Fibroblast of skin of abdomen (primary cell): ENCODE measurements at places on chromosomes 5 and 9.

DNA sequence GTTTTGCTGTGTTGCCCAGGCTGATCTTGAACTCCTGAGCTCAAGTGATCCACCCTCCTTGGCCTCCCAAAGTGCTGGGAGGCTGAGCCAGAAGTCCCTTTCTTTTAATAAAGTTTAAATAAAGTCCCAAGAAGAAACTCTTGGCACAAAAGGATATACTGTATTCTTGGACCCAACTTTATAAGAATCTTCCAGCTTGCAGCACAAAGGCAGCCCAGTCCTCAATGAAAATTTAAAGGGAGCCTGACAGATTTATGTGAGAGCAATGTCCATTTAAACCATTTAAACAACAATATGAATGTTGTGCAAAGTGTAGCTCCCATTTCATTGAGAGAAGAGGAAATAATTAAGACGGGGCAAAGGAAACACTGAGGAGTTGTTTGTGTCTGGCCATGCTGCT lies 217.0 kb downstream of the DOCK8 start:
- DNase-seq, result no peak

DNA sequence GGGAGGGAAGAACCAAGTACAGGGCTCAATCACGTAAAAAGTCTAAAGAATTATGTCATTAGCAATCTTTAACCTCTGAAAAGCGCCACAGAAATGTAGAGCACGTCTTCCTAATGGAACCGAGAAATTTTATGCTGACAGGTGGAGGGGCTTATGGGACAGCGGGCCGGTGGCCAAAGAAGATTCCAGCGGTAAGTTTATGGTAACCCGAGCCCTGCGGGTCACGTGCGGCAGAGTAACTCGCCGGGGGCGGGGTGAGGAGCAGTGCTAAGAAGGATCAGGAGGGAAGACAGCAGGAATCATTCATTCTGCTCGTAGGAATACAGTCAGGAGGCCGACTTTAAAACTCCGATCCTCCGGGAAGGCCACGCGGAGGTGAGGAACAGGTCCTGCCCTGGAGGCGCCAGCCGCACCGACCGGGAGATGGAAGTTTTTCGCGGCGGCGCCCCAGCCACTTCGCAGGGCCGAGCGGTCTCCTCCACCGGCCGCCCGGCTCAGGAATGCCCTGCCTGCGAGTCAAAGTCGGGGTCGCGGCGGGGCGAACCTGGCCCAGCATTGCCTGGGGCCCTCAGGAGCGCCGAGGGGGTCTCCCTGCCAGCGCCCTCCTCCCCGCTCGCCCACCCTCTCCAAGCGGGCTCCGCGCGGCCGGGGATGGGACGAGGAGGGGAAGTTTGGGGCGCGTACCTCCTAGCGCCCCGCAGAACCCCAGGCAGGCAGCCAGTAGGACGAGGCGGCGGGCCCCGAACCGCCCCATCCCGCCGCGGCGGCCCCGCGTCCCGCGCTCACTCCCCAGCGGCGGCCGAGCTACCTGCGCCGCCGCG lies 101.8 kb downstream of the ESM1 start:
- DNase-seq, result peak; percentile 74

DNA sequence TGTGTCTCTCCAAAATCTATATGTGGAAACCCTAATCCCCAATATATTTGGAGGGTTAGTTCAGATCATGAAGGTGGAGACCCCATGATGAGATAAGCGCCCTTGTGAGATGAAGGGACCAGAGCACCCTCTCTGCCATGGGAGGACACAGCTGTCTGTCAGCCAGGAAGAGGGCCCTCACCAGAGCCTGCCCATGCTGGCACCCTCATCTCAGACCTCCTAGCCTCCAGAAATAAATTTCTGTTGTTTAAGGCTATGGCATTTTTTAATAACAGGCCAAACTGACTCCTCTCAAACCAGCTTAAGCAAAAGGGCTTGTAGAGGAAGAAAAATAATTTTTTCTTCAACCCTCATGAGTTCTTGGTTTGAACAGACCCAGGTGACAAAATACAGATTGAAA lies 79.2 kb upstream of the MAMDC2 start:
- no peak for DNase-seq

- DNase-seq, result no peak
Measured at GRCh38 chr5:40356248-40356647, 323.5 kb upstream of the PTGER4 start.

- DNase-seq, result no peak
Measured at GRCh38 chr5:74081126-74081525, 455.1 kb downstream of the ARHGEF28 start.

- DNase-seq, result no peak
Measured at GRCh38 chr5:149121145-149121544, 20.1 kb upstream of the ABLIM3 start.

GRCh38 chr9:79735023-79735779 lies 163.4 kb downstream of the TLE4 start:
- DNase-seq, result no peak

DNA sequence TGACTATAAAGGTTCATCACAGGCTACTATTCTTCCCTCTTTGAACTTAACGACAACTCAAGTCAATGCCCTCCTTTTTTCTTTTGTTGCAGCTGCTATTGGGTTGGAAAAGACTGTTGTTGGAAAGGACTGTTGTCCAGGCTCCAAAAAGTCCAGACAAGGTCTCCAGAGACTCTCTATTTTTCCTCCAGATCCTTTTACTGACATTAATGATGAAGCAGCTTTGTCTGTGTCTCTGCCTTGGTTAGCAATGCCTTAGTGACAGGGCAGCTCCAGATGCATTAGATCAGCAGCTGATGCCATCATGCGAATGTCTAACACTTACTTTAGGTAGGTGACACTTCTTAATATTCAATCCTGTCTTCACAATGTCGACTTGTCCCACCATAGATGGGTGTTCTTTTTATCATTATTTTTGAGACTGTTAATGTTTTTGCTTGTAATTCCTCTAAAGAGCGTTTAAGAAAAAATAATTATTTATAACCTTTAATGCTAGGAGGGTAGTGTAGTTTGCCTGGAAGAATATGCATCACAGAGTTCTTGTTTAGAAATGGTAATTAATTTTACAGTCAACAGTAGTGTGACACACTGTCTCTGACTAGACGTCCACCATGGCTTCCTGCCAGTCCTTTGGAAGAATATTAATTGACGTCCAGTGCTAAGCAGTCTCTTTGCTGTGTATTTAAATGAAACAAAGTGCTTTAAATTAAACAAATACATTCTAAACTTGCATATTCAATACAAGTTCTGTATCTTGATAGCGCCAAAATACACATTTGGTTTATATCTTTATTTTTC lies 492.2 kb downstream of the NR2F1-AS1 start:
- no peak for DNase-seq

GRCh38 chr5:119368238-119368630 lies 12.4 kb downstream of the TNFAIP8 start:
- no peak for DNase-seq

- DNase-seq, result peak; percentile 41
Measured at GRCh38 chr5:9624196-9624947, 5.8 kb downstream of the TAS2R1 start.

GRCh38 chr5:79602889-79603288 lies 9.4 kb upstream of the TENT2 start:
- no peak for DNase-seq

GRCh38 chr5:78537821-78538220 lies 110.8 kb downstream of the LHFPL2 start:
- DNase-seq, result peak; percentile 65

DNA sequence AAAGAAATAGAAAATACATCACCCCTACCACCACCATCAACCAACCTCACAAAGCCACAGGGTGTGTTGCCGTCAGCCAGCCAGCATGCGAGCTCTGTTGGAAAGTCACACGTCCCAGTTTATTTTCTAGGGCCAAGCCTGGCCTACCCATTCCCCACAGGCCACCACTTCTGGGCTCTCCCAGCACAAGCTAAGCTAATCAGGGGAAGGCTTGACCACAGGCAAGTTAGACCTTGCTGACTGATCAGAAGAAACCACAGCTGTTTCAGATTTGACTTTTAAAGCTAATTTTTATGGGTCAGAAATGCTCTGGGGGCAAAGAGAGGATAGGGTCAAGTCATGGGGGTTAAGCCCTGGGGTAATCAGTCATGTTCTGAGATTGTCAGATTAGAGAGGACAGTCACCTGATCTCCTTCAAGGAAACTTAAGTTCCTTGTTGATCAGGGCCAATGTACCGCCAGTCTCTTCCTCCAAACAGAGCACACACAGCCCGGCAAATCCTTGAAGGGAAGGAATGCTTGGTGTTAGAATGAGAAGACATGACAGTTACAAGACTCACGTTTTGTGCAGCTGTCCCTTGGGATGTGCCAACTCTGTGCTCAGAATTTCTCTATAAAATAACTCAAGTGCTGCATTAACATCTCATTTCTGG lies 7.6 kb downstream of the SHB start:
- DNase-seq, result no peak

DNA sequence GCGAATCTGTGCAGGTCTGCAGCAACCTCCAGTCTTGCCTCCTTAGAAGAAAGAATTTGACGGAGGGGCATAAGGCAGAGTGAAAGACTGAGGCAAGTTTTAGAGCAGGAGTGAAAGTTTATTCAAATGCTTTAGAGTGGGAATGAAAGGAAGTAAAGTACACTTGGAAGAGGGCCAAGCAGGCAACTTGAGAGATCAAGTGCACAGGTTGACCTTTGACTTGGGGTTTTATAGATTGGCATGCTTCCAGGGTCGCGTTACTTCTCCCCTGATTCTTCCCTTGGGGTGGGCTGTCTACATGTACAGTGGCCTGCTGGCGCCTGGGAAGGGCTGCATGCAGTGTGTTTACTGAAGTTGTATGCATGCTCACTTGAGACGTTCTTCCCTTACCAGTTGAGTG lies 127.2 kb upstream of the FER start:
- DNase-seq, result no peak

DNA sequence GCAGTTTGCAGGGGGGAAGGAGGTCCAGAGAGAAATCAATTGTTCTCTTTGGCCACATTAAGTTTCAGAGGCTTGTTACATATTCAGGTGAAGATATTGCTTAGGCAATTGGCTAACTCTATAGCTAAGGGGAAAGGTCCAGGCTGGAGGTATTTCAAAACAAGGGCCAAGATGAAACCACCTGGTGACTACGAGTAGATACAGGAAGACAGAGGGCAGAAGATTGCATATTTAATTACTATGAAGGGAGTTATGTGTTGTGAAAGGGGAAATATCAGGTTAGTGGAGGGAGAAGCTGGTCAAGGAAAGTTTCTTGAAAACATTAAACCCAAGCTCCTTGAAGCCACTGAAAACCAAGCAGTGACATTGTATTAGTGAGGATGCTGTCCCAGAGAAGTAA lies 1.9 kb upstream of the RAD23B start:
- no peak for DNase-seq

DNA sequence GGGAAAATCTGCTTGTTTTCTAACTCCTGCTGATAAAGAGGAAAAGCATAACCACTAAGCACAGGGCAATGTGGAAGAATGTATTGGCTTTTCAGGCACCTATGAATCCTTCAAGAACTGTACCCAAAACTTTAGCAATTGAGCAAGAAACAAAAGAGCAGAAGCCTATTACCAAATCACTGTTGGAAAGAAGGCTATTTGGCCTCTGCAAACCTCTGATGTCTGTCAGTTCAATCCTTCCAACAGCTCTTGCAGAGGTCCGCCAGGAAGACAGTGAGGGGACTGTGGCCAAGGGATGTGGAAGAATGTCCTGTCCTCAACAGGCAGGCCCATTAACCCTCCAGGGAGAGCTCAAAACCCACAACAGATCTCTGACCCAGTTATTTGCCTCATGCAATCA lies 328.6 kb downstream of the ENC1 start:
- DNase-seq, result peak; percentile 28

- DNase-seq, result no peak
Measured at GRCh38 chr9:108664309-108665255, 191.2 kb downstream of the ACTL7B start.

DNA sequence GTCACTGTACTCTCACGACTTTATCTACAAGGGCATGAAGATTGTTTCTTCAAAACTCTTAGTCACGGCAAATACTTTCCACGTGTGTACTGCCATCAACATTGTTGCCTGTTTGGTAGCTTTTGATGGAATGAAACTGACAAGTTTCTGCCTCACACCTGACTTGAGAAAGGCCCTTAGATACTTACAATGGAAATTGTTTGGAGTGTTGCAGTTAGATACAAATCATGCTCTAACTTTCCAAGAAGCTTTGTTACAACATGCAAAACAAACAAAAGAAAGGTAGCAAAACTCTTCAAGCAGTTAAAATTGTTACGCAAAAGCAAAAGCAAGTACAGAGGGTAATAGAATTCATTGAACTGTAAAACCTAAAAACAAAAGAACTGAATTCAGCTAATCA lies 91.1 kb upstream of the TLE4 start:
- DNase-seq, result no peak

DNA sequence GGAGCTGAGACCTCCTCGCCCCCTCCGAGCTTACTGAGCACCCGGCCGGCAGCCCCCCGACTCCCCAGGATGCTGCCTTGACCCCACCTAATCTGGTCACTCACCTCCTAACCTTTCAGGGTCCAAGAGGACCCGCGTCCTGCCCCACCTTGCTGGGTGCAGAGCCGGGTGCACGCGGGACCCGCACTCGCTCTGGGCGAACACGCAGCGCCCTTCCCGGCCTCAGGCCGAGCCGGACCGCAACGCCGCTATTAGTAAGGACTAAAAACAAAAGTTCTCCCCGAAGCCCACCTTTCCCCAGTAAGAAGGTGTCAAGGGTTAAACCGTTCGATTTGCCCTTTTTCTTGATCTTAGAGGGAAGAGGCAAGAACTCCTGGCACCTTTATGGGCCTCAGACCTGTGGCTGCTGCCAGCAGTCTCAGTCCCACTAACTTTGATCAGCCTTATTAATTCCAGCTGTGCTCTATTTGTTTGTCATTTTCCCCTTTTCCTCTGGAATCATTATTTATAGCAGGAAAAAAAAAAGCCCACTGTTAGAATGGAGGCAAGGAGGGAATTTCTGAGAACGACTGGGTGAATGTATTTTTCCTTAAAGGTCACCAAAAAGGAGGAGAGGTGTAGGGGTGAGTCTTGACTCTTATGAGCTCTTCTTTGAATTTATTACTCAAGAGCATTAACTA lies 10.5 kb downstream of the IRX2 start:
- DNase-seq, result peak; percentile 56

GRCh38 chr5:150321784-150322183 lies 19.1 kb upstream of the ARSI start:
- DNase-seq, result no peak

DNA sequence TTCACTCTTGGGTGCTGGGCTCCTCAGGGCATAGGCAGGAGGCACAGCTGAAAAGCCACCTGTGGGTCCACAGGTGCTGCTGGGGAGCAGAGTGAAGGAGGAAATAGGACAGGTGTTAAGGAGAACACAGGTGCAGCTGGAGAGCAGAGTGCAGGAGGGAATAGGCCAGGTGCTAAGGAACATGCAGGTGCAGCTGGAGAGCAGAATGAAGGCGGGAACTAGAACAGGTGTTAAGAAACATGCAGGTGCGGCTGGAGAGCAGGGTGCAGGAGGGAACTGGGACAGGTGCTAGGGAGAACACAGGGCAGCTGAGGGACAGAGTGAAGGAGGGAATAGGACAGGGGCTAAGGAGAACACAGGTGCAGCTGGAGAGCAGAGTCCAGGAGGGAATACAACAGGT lies 43.8 kb upstream of the PLEKHG4B start:
- DNase-seq, result no peak
